ENCODE measurements at places on chromosomes 6 and 20. TPM values are rescaled to one million over a fixed set of nuclear protein-coding genes. Genes with fewer than 3 reads are reported as not detected.

DNA sequence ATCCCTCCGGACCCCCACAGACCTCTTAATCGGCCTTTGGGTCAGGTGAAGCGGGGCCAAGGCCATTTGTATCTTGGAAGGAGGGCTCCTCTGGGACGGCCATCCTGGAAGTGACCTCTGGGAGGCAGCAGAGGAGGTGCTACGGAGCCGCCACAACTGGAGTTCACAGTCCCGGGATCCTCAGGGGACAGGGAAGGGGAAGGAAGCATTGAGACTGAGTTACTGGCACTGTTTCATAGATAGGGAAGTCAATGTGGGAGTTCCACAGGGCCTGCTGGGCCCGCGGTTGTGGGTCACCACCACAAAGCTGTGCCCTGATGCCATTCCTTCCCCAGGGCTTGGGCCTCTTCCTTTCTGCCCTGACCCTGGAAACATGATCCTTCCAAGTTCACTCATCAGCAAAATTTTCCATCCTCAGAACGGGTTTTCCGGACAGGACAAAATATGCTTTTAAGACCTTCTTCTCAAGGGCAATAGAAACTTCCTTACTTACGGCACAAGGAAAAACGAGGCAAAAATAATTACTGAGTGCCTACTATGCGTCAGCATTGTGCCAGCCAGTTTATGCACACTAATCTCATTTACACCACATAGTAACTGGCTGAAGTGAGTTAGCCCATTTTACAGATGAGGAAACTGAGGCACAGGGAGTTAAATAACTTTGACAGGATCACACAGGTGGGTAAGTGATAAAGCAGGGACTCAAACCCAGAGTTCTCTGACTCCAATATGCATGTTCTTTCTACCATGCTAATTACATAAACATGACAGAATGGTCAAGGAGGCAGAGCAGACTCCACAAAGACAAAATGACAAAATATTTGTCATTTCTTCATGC is 143.8 kb downstream of the UNC5CL start:
- no peak for DNase-seq

IRAK1BP1 gene
- 2.1 TPM for total RNA-seq

CENPQ gene
- 3.4 TPM for total RNA-seq

FOXS1 gene
- 6.1 TPM for total RNA-seq

GPLD1 gene
- total RNA-seq: 0.81 TPM

WASF1 gene
- total RNA-seq: 0.78 TPM

ACSS1 gene
- total RNA-seq: 47.6 TPM

TREM2 gene
- 1.1 TPM for total RNA-seq
